ENCODE measurements at places on chromosomes 13 and 19.

DNA sequence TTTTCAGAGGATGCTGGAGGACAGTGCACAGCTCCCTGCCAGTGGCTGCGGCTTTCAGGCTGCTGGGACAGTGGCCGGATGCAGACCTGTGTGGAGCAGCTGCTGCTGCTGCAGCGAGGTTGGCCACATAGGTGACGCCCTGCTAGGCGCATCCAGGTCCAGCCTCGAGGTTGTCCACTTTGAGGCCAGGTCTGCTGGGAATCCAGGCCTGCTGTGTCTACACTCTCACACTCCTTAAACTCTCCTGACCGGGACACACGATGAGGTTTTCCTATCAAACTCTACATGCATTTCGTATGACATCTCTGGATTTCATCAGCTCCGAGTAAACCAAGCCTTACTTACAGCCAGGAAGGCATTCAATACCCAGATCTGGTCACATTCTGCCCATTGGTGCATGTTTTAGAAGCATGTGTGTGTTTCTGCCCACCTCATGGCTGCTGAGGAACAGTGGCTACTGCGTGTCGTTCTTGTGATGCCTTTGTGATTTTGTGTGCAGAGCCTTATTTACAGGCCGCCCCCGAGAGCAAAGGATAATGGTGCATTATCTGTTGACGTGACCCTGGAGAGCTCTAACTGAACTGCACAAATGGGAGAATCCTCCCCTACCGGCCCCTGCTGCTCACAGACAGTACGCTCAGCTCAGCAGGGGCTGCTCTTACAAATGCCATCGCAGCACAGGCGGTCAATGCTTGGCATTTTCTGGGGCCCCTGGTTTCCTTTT is 12.3 kb upstream of the MCF2L start:
- no peak for DNase-seq

GRCh38 chr19:15846923-15847322 is 31.5 kb upstream of the OR10H1 start:
- DNase-seq, result no peak

- no peak for DNase-seq
Measured at GRCh38 chr13:83355041-83355440, 527.2 kb downstream of the SLITRK1 start.

- no peak for DNase-seq
Measured at GRCh38 chr19:35000647-35001501, 751 bp downstream of the GRAMD1A start.

DNA sequence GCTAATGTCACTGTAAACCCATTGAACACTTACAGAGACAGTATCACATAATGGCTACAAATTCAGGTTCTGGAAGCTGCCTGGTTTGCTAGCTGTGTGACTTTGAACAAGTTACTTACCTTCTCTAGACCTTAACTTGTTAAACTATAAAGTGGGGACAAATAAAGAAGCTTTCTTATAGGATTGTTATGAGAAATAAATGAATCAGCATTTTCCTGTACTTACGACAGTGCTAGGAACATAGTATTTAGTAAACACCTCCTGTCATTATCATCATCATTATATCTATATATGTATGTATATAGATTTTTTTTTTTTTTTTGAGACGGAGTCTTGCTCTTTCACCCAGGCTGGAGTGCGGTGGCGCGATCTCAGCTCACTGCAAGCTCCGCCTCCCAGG is 54.9 kb downstream of the CDK8 start:
- no peak for DNase-seq

GRCh38 chr19:483332-484072 is 12.8 kb upstream of the MADCAM1 start:
- DNase-seq, result no peak

GRCh38 chr19:383040-383439 is 25.9 kb downstream of the C2CD4C start:
- no peak for DNase-seq

GRCh38 chr13:75963302-75963701 is 327.2 kb downstream of the LMO7 start:
- no peak for DNase-seq

DNA sequence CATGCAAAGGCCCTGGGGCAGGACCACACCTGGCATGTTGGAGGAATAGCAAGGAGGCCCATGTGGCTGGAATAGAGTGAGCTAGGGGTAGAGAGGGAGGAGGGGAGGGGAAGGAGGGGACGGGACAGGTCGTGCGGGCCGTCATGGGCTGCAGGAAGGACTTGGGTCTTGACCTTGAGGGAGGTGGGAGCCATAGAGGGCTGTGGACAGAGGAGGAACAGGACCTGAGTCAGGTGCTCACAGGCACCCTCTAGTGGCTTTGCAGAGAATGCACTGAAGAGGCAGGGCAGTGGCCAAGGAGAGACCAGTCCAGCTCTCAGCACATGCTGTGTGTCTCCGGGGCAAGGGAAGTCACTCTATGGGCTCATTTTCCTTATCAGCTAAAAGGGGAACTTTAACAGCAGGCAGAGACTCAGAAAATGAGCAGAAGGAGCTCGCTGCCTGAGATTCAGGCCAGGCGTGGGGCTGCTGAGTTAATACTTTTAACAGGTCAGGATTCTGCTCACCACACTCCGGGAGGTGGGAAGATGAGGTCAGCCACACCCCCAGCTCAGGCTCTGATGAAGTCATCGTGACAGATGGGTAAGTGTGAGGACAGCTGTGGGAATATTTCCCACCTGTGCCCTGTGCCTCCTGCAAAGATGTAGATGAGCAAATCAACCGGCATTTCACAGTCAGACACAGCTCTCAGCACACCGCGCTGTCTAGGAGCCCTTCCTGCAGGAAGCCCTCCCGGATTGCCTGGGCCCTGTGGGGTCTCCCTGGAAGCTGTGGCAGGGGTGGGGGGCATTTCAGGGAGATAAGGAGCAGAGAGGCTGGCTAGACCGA is 6.0 kb upstream of the TNFAIP8L1 start:
- peak; percentile 36 for DNase-seq

Measured in stimulated activated CD8-positive, alpha-beta memory T cell treated with anti-CD3 and anti-CD28 coated beads, Interleukin-2, amount 100 ng/mL, for 48 hours (primary cell).